ENCODE measurements at places on chromosomes 11 and 22. TPM values are rescaled to one million over a fixed set of nuclear protein-coding genes. Genes with fewer than 3 reads are reported as not detected.
A peak's percentile ranks its signal among the peaks of the same experiment; 100 is the strongest.

GRCh38 chr11:95668131-95668530, 121.5 kb downstream of the FAM76B start:
- H3K4me1 ChIP-seq = no peaks in the 10 kb centered on the region
- no peaks in the 10 kb centered on the region for H3K36me3 ChIP-seq
- no peak overlapping the region for H3K4me3 ChIP-seq
- H3K27ac ChIP-seq = no peak overlapping the region

DNA sequence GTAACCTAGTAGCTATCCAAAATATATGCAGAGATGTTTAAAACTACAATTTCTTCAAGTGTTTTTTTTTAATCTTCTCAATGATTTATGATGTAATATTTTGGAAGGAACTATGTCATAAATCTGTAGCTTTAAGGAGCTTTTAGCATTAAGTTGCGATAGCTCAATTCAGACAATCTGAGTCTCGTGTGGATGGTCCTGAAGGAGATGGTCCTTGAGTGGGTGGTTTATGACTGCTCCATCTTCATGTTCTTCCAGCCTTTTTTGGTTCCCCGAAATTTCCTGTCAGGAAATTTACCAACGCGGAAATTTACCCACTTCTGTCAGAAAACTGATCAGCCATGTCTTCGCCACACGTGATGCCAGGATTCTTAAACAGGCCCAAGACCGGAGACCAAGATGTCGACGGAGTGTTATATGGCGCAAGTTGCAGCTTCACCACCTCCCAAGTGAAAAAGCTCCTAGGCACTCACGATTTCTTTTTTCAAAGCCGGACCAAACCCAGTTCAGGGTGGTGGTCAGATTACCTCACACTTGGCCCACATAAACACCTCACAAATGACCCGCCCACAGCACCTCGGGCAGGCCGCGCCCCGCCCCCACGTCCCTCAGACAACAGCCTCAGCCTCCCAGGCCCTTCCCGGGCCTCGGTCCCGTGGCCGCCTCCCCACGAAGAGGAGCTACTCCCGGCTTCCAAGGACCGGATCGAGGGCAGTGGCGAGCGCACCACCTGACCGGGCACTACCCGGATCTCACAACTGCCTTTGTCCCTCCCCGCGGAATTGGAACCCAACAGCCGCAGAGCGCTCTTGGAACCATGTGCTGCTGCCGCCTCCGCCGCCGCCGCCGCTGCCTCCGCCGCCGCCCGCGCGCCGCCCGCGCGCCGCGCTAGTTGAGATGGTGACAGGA, at the start of gene MORC2:
MORC2 (minus strand) TSS at position 760 of the 909 bp plus-strand sequence. CDS start 885 bp downstream, outside the sequence.
- peaks cover 12% of the 10 kb centered on the region for H3K36me3 ChIP-seq
- H3K4me1 ChIP-seq = peaks cover 18% of the 10 kb centered on the region
- H3K4me3 ChIP-seq = peak within 1 kb of the TSS; percentile 80

DNA sequence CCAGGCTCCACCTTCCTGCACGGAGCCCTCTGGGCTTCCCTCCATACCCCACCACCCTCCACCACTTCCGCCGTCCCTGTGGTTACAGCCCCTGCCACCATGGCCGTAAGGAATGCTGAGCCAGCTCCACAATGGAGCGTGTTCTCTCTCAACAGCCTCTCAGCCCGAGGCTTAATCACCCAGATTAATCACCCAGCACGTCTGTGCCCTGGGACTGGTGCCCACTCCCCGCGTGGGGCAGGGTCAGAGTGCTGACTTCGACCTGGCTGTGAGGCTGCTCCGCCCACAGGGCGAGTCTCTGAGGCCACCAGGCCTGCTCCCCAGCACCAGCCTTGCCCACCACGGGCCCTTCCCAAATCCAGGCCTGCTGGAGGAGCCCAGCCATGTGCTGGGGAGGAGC, 4.0 kb upstream of the TH start:
- H3K27me3 ChIP-seq = no peaks in the 10 kb centered on the region
- no peaks in the 10 kb centered on the region for H3K4me1 ChIP-seq
- no peaks in the 10 kb centered on the region for H3K36me3 ChIP-seq
- peak; percentile 60 for DNase-seq
- H3K27ac ChIP-seq = no peak overlapping the region

GRCh38 chr22:36619797-36620399, 83.7 kb downstream of the CACNG2 start:
- H3K27ac ChIP-seq = no peak overlapping the region
- H3K36me3 ChIP-seq = no peaks in the 10 kb centered on the region
- peaks cover 22% of the 10 kb centered on the region for H3K4me1 ChIP-seq
- H3K4me3 ChIP-seq = no peak overlapping the region
- H3K27me3 ChIP-seq = no peaks in the 10 kb centered on the region
- no peak for DNase-seq

- no peaks in the 10 kb centered on the region for H3K4me1 ChIP-seq
- DNase-seq = no peak
- H3K27ac ChIP-seq = no peak overlapping the region
- no peaks in the 10 kb centered on the region for H3K36me3 ChIP-seq
- no peak overlapping the region for H3K4me3 ChIP-seq
Observed at GRCh38 chr11:119536801-119537200, 113.8 kb upstream of the THY1 start.

The TYR gene
- not detected for total RNA-seq

The EPS8L2 gene
- total RNA-seq = 68.4 TPM
